Testis (tissue), 5 donors: ENCODE measurements at places on chromosomes 7 and 10.
A peak's percentile ranks its signal among the peaks of the same experiment; 100 is the strongest.

GRCh38 chr10:85604884-85605283 is 761.7 kb downstream of the GRID1 start:
- DNase-seq: no peak

GRCh38 chr10:72952642-72953158 is 1.9 kb downstream of the PLA2G12B start:
- DNase-seq: no peak

DNA sequence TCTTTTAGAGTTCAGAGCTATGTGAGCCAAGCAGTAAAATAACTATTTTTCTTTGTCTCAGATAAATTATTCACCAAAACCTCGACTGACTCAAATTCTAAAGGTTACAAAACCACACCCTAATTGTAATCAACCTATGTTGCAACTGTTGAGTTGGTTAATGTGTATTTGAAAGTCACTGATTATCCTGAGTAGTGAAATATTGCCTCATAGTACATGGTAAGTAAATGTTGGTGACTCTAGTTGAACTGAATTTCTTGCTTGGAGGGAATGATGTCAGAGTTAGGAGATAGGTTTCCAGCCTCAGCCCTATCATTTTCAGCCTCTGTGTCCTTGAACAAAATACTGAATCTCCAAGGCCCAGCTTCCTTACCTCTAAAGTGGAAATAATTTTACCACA is 3.0 kb upstream of the CYP2C18 start:
- no peak for DNase-seq

DNA sequence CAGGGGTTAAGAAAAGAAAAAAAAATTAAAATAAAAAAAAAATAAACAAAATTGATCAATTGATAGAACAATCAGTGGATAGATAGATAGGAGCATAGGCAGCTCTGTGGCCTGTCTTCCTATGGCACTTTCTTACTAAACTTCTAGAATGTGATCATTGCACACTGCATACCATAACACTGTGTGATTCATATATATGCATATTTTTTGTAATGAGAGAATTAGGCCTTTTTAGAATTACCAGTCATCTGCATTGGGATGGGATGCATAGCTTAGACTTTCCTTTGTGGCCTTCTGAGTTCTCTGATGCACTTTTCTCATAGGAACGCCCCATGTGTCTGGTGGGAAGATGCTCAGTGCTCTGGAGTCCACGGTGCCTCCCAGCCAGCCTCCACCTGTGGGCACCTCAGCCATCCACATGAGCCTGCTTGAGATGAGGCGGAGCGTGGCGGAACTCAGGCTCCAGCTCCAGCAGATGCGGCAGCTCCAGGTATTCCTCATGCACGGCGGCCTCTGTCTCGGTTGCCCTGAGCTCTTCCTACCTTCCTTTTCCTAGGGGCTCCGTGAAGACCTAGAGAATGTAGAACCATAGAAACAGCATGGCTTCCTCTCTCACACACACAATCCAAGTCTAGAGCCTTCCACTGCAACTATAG is 222.5 kb downstream of the ARHGAP21 start:
- no peak for DNase-seq

- DNase-seq: no peak
Measured at GRCh38 chr10:35306852-35307251, 29.5 kb upstream of the CCNY start.

- DNase-seq: no peak
Measured at GRCh38 chr10:78000956-78001472, 28.3 kb downstream of the POLR3A start.

DNA sequence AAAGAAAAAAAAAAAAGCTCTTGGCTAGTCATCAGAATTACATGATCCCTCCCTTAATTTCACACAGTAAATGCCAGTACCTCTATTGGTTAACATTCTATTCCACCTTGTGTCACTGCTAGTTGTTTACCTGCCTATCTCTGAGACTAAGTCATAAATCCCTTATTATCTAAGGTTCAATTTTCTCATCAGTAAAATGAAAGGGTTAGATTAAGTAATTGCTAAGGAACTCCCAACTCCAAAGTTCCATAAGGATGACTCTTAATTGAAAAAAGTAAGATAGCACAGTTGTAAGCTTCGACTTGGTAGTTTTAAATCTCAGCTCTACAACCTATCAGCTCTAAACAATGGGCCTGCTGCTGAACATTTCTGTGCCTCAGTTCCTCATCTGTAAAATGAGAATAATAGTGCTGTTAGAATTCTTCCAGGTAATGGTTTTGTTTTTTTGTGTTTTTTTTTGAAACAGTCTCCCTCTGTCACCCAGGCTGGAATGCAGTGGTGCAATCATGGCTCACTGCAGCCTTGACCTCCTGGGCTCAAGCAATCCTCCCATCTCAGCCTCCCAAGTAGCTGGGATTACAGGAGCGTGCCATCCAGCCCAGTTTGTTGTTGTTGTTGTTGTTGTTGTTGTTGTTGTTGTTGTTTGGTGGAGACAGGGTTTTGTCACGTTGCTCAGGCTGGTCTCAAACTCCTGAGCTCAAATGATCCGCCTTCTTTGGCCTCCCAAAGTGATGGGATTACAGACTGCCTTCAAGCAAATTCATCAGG is 35.6 kb downstream of the SRPK2 start:
- DNase-seq: no peak

DNA sequence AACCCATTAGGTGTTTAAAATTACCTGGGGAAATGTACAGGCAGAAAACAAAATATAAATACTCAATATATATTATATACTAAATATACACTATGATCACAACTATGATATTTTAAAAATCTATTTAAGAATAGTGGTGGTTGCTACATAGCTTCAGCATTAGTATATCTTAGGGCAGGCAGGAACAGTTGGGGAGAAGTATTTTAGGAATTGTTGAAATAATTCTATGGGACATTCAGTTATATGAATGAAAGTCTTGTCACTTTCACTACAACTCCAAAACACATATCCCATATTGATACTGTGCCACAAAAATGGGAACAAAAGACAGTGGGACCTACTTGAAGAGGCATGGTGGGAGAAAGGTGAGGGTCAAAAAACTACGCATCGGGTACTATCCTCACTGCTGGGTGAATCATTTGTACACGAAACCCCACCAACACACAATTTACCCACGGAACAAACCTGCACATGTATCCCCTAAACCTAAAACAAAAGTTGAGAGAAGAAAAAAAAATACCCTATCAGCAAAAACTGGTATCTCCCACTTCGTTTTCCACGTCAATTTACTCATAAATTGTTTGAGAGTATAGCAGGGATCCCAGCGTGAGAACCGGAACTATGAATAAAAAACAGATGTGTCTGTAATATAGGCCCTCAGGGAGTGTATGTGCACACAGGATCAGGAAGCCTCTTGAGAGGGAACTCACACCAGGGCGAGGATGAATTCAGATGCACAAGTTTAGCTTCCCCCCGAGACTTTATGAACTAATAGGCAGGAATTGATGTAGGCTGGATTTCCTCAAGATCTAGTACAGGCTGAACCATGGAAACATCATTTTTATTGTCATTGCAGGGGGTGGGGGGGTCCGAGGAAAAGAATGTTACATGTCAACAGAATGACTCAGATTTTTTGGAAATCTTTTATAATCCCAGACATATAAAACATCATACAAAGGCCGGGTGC is 16.2 kb downstream of the SLC16A12 start:
- DNase-seq: peak; percentile 32

GRCh38 chr10:35089611-35090161 is 455 bp downstream of the CUL2 start:
- peak; percentile 24 for DNase-seq

DNA sequence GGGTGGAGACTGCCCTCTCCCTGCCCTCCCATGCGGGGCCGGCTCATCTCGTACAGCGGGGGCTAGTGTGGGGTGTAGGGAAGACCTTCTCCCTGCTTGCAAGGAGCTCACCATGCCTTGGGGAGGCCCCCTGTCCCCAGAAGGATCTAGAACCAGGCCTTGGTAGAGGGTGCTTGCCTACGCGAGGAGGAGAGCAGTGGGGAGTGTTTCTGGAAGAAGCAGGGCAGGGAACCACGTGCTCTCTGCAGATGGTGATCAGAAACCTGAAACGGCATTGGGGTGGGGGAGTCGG is 2.7 kb downstream of the MAFK start:
- no peak for DNase-seq

DNA sequence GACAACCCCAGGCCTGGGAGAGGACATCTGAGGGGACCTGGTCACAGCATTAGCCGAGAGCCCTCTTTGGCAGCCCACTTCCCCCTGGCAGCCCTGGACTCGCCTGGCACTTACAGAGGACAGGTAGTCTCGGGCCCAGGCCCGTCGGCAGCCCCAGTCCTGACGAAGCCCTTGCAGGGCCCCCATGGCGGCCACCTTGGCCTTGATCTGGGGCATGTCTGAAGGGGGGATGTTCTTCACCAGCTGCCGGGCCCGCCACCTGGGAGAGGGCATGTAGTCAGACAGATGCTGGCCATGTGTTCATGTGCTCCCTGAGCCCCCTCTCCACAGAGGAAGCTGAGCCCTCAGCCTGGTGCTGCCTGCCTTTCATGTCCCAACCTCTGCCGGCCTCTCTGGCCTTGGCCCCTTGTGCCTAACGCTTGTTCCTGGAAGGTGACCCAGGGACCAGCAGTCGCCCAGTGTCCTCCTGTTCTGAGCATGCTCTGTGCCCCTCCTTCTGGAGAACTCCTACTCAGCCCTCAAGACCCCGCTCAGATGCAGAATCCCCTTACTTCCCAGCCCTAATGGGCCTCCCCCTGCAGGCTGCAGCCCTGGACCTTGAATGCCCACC is 13.9 kb downstream of the MYO1G start:
- no peak for DNase-seq

DNA sequence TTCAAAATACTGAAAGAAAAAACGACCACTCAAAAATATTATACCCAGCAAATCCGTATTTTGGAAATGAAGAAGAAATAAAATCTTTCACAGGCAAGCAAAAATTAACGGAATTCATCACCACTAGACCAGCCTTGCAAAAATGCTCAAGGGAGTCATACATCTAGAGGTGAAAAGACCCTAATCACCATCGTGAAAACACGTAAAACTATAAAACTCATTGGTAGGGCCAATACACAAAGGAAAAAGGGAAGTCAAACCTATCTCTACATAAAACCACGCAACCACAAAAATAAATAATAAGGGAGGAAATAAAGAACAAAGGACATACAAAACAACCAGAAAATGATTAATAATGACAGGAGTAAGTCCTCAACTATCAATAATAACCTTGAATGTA is 6.6 kb upstream of the AKR1B1 start:
- DNase-seq: no peak

DNA sequence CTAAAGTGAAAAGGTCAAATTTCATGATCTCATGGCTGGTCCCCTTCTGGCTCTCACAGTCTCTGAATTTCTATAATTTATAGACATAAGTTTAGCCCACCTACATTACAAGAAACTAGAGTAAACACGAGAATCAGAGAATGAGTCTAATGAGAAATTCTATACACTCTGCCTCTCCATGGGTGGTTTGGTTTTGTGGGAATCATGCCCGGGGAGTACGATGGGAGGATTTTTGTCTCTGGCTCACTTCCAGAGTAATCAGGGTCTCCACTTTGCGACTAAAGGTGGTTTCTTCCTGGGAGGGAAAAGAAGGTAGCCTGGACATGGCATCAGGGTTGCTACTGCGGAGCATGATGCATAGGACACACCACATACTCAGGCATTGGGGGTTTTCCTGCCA is 69.7 kb downstream of the MRC1 start:
- no peak for DNase-seq

DNA sequence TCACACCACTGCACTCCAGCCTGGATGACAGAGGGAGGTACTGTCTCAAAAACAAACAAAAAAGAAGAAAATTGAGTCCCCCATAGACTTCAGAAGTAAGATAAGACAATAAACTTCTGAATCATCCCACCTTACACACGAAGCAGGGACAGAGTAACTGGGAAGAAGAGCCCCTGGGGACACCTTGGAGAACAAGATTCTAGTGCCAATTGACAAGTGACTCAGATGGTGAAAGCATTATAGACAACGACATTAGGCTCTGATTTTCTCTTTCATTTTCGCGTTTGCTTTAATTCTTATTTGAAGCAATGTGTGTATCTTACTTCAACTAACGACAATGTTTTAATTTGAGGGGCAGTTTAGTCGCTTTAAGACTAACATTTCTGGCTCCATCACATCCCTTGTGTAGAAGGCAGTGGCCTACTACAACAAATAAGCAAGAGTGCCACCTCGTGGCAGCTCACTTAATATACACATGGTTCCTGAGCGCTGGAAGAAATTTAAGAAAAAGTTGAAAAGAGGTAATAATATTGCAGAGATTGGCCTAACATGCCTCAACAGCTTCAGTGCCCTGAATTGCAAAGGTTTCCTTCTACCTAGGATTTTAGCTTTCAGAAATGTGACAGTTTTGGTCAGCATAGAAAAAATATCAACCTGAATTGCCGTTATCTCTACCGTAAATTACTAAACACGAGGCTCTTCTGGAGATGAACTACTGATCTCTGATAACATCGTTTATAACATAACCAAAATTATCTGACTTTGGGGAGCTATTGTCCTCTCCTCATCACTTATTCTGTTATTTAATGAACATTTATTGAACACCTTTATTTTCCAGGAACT is 36.7 kb downstream of the ASNS start:
- DNase-seq: peak; percentile 89
